ENCODE measurements at places on chromosomes 7 and 10.
A peak's percentile ranks its signal among the peaks of the same experiment; 100 is the strongest.

GRCh38 chr10:33579996-33580395 lies 245.5 kb upstream of the NRP1 start:
- no peak for DNase-seq

- no peak for DNase-seq
Observed at GRCh38 chr7:87356448-87356847, 11.0 kb downstream of the CROT start.

DNA sequence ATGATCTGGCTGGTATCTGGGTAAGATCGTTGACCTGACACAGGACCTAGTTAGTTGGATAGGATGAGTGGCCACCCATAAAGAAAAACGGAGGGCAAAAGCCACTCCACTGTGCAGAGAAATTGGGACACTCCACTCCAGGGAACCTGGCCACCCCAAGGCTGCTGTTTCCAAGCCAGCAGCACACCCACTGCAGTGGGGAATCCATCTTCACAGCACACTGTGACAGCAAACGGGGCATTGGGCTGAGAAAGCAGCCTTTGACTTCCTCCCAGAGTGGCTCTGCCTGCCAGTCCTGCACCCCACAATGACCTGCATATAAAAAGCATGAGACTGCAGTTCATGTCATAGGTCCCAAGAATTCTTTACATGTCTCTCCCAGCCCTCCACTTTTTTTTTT lies 52.9 kb downstream of the MTPN start:
- no peak for DNase-seq

DNA sequence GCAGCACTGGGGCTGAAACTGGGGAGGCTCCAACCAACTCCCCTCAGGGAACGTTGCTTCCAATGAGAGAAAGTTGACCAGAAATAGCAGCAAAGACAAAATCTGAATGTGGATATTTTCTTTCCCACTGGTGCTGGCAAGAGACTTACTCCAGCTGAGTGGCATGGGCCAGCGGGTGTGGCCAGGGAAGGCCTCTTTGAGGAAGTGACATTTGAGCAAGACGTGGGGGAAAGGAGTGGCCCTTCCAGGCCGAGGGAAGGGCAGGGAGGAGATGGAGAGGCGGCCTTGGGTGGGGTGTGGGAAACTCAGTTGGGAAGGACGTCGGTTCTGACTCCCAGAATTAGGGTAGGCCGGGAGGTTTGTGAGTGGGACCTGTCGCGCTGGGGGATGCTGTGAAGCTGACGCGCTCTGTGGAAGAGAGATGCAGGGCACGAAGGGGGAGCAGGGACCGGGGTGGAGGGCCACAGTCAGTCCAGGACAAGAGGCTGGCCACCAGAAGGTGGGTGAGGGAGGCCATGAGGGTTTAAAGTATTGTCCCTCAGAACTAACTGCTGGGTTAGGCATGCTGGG lies 96.7 kb upstream of the IKZF1 start:
- peak; percentile 70 for DNase-seq

DNA sequence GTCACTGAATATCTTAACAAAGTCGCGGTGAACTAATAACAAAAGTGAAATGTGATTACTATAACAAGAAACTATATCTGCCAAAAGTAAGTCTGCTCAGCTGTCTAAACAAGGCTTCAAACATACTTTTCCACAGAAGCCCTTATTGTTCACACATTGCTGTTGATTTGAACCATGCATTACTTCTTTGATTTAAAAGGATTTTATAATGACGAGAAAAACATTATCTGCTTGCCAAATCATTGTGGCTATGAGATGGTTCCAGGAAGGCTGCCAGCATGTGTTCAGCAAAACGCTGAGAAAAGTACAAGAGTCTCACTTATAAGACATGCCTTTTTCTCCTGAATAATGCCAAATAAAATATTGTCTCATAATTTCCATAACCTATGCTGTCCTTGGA lies 24.4 kb downstream of the RNF133 start:
- no peak for DNase-seq

- DNase-seq, result peak; percentile 61
Observed at GRCh38 chr7:12111422-12112405, 99.4 kb upstream of the TMEM106B start.

GRCh38 chr7:107506674-107507339 lies 37.0 kb downstream of the GPR22 start:
- peak; percentile 14 for DNase-seq

DNA sequence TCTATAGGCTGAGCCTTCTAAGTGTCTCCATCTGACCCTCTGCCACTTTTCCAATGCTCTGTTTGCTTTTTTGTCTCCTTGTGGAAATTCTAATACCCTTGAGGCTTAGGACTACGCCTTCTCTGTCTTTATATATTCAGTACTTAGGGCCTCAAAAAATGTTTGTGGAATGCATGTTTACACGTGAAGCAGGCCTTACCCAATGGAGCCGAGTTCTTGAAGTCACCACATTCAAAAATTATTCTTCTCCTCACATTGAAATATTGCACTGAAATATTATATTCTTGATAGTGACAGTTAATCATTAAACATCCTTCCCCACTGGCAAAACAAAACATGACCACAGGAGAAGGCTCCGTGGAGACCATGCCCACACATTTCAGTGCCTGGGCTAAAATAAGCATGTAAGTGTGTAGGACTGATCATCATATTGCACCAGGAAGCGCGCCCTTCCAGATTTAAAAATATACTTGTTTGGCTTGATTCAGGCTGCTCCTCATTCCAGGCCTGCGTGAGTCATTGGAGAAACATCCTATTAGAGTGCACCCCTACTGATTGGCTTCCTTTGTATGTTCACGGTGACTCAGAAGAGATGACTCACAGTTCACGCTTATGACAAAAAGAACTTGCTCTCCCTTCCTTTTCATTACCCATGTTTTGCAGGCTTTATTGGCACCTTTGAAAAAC lies 307.4 kb upstream of the AOAH start:
- peak; percentile 23 for DNase-seq

GRCh38 chr7:77465256-77465655 lies 49.1 kb upstream of the GSAP start:
- no peak for DNase-seq

GRCh38 chr10:58622246-58622645 lies 109.6 kb downstream of the BICC1 start:
- no peak for DNase-seq

GRCh38 chr10:74871595-74872382 lies 45.4 kb downstream of the KAT6B start:
- DNase-seq, result no peak

DNA sequence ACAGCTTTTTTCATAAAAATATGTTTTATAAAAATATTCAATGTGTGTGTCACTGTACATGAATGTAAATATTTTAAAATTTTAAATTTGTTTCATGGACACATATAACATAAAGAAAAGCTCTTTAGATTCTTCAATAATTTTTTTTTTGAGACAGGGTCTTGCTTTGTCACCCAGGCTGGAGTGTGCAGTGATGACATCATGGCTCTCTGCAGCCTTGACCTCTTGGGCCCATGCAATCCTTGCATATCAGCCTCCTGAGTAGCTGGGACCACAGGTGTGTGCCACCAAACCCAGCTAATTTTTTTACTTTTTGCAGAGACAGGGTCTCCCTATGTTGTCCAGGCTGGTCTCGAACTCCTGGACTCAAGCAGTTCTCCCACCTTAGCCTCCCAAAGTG lies 9.9 kb downstream of the XRCC2 start:
- DNase-seq, result no peak

GRCh38 chr7:111760043-111760442 lies 197.8 kb upstream of the IMMP2L start:
- no peak for DNase-seq

- DNase-seq, result no peak
Observed at GRCh38 chr7:13875496-13876074, 113.9 kb downstream of the ETV1 start.

- DNase-seq, result peak; percentile 88
Observed at GRCh38 chr7:30906014-30906413, 5.6 kb upstream of the AQP1 start.

DNA sequence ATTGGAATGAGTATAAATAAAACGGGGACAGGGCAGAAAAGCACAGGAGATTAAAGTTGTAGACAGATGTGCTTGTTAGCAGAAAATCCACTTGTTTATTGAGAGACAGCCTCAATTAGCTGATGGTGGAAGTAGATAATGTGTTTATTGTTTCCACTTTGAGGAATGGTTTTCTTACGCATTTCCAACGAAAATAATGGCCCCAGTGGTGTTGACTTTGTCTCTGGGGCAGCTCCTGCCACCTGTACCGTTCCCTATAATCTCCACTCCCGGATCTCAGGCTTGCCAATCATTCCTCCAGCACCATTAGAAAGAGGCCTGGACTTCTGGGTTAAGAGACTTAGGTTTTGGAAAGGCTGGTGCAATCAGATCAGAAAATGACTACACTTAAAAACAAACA lies 638.7 kb downstream of the PARD3 start:
- no peak for DNase-seq

- DNase-seq, result no peak
Observed at GRCh38 chr7:132254455-132254854, 321.8 kb downstream of the PLXNA4 start.

- DNase-seq, result peak; percentile 74
Observed at GRCh38 chr7:35753761-35754603, 46.9 kb upstream of the SEPTIN7 start.

- no peak for DNase-seq
Observed at GRCh38 chr10:91032611-91033206, 111.8 kb upstream of the ANKRD1 start.

GRCh38 chr10:11144626-11145494 lies 127.2 kb downstream of the CELF2 start:
- DNase-seq, result no peak

DNA sequence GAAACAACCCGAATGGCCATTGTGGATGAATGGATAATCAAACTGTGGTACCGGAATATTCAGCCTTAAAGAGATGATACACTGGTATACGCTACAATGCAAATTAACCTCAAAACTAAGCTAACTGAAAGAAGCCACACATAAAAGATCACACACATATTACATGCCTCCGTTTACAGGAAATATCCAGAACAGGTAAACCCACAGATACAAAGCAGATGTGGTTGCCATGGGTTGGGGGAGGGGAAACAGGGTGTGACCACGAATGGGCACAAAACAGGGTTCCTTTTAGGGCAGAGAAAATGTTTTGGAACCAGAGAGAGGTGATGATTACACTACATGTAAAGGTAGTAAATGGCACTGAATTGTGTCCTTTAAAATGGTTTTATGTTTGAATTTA lies 16.6 kb downstream of the ESYT2 start:
- no peak for DNase-seq

GRCh38 chr10:94216201-94216600 lies 146.5 kb downstream of the NOC3L start:
- no peak for DNase-seq

GRCh38 chr7:94883616-94884015 lies 23.8 kb upstream of the PPP1R9A start:
- DNase-seq, result no peak

GRCh38 chr7:52233248-52233647 lies 802.2 kb upstream of the POM121L12 start:
- DNase-seq, result no peak

DNA sequence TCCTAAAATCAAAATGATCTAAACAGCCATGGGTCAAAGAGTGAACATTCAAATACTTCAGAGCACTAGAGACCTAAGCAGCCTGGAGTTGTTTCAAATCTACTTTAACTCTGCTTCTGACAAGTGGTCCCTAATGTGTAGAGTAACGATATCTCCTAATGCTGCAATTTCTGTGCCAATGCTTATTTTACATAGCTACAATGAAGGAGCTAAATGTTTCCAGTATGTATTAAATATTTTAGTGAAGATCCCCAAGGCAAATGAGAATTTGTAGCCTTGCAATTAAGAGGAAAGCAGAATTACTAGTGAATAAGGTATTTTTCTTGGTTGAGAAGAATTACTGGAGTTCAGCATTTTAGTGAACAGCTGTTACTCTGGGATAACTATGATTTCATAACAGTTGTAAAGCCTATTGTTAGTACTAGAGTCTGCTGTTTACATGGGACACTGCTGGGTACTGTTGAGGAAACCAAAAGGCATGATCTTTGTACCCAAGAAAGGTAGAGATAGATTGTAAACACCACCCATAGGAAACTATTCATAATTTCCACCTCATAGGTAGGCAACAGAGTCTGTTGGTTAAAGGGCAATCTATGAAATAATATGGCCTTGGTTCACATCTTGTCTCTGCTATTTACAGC lies 271.9 kb downstream of the PLXDC2 start:
- no peak for DNase-seq

DNA sequence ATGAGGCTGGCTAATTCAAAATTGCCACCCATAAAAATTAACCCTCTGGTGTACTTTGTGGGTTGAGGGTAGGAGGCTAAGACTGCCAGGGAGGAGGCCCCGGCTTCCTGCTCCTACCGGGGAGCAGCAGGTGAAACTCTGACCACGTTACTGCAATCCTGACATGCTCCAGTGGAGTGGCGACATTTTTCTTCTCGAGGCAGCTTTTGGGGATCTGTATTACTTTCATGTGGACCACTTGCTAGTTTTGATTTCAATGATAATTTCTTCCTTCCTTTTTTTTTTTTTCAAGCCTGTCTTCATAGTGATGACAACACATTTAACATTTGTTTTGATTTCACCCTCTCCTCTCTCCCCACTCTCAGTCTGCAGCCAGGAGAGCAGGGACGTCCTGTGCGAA lies 14.6 kb downstream of the GATA3 start:
- DNase-seq, result no peak

DNA sequence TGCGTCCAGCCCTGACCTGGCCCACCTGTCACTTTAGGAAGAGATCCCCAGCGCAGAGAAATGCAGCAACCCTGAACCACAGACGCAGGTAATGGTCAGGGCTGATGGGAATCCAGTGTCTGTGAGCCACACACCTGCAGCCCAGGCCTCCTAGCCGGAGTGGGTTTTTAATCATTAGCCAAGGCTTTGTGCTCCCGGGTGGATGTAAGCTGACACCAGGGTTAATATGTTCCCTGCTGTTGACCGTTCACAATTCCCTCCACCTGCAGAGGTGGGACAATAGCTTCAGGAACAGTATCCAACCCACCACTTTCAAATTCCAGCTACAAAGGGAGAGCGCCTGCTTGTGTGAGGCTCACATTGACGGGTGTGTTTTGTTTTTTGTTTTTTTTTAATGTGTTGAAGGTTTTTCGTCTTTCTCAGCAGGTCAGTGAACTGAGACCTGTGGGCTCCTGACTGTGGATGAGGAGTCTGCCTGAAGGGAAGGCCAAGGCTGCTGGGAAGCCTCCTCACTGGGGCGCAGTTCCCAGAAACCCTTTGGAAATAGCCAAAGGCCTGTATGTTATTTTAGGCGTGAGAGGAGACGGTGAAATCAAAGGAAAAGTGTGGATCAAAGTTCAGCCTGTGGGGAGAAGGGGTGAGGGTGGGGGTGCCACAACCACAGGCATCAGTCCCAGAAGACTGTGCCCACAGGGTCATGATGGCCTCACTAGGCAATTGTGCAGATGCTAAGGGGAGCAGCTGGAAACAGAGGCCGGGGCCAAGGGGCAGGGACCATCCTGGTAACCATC lies 111.1 kb downstream of the TNS3 start:
- DNase-seq, result peak; percentile 36

GRCh38 chr7:80264769-80265495 lies 130.3 kb downstream of the GNAI1 start:
- DNase-seq, result no peak

- DNase-seq, result no peak
Observed at GRCh38 chr10:75260990-75261389, 25.2 kb upstream of the COMTD1 start.

Measured in left lung (tissue), 14 donors.